ENCODE measurements at places on chromosomes 7 and 10. TPM values are rescaled to one million over a fixed set of nuclear protein-coding genes. Genes with fewer than 3 reads are reported as not detected.

The CUEDC2 gene
- 101 TPM for total RNA-seq

The AGBL3 gene
- total RNA-seq = 5.3 TPM

- no peak for DNase-seq
Observed at GRCh38 chr10:18378766-18379165, 238.5 kb downstream of the CACNB2 start.

DNA sequence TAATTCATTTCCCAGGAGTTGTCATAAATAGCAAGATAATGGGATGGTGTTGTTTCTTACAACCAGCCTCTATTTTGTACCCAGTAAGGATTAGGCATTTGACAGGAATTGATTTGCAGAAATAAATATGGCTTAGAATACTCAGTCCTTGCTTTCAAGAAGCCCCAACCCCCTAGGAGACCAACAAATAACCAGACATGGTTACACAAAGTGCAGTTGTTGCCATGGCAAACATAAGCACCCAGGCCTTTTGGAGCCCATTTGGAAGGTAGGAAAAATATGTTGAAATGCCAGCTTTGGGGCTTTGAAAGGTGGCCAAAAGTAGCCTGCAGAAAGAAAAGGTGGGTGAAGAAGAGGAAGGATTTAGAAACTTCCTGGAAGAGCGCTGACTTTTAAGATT is 397.5 kb downstream of the CDC14C start:
- DNase-seq = no peak

DNA sequence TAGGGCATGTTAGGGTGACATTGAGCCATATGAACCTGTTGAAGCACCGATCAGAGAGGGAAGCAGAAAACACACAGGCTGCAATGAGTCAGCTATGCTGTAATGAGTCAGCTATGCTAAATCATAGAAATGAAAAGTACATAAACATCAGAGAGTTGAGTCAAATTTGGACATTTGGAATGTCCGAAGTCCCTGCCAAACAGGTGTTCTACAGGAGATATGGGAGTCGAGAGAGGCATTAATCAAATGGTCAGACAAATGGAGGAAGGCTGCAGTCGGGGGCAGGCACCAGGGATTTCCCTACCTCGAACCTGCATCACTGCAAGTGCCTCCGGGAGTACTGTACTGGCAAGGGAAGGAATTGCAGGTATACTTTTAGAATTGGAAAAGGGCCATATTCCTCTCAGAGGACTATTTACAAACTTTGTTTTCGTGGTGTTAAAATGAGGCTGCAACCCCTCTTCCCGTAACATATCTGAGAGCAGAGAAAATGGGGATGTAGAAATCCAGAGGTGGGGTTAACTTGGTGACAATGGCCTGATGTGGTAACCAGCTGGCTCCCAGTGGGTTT is 8.8 kb upstream of the ZC3HAV1 start:
- no peak for DNase-seq

The SLC26A5 gene
- 0.71 TPM for total RNA-seq

DNA sequence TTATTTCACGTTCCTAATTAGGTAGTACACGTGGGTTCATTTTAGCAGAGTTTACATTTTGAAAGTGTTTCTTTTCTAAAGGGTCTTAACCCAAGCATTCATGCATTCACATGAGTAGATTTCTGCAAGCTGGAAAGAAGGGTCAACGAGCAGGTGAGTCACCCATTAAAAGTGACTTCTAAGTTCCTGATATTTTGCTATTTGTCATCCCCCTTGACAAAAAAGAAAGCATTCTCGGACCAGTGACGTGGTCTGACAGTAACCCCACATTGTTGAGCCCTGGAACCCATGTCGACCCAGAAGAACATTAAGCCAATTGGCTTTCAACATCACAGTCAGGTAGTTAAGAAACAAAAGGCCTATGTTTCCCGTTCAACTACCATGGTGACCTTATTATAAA is 49.6 kb downstream of the ABCB5 start:
- DNase-seq = no peak

The HOXA7 gene
- 6.2 TPM for total RNA-seq

The SKIDA1 gene
- total RNA-seq = 3.1 TPM

The LARP4B gene
- total RNA-seq = 85.4 TPM

GRCh38 chr7:13603661-13604060 is 385.8 kb downstream of the ETV1 start:
- no peak for DNase-seq

- DNase-seq = no peak
Observed at GRCh38 chr7:98913026-98913425, 34.7 kb downstream of the TRRAP start.

The COL13A1 gene
- 1.0 TPM for total RNA-seq

DNA sequence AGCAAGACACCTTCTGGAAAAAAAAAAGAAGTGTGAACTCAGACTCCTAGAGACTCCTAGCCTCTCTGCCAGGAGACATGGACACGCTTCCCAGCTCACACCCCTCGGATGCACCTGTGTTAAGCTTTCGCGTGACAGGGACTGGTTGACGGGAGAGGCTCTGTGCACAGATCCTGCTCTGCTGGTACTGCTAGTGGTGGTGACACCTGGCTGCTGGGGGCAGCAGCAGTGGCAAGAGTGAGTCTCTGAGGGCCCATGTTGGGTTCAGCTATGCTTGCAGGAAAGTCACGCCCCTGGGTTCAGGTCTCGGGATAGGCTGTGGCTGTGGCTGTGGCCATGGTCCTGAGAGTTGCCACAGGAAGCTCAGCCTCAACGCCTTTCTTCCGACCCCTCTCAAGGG is 81.1 kb downstream of the XRCC2 start:
- peak; percentile 26 for DNase-seq

DNA sequence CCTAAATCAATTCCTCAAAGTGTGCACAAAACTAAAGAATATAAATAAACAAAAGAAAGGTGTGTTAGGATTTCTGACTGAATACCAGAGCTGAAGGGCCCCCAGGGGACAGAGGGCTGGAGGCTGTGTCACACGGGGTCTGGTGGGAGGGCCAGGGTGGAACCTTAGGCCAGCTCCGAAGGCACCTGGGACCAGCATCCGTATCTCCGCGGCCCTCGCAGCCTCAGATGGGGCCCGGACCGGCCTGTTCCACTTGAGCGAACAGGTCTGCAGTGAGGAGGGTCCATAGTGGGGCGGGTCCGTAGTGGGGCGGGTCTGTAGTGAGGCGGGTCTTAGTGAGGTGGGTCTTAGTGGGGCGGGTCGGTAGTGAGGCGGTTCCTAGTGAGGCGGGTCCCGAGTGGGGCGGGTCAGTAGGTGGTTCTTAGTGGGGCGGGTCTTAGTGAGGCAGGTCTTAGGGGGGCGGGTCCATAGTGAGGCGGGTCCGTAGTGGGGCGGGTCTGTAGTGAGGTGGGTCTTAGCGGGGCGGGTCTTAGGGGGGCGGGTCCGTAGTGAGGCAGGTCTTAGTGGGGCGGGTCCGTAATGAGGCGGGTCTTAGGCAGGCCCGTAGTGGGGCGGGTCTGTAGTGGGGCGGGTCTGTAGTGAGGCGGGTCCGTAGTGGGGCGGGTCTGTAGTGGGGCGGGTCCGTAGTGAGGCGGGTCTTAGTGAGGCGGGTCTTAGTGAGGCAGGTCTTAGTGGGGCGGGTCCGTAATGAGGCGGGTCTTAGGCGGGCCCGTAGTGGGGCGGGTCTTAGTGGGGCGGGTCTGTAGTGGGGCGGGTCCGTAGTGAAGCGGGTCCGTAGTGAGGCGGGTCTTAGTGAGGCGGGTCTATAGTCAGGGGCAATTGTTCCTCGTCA is 15.1 kb downstream of the GPR146 start:
- peak; percentile 81 for DNase-seq

The GLUD1 gene
- 141 TPM for total RNA-seq

The MMD2 gene
- 3.7 TPM for total RNA-seq

The GSTO2 gene
- total RNA-seq = 2.1 TPM

- DNase-seq = no peak
Observed at GRCh38 chr10:77925410-77925794, 1.2 kb downstream of the DLG5 start.

- DNase-seq = no peak
Observed at GRCh38 chr10:70341016-70341415, 41.4 kb downstream of the LRRC20 start.

The CNPY1 gene
- not detected for total RNA-seq

The CARD11 gene
- 3.9 TPM for total RNA-seq

DNA sequence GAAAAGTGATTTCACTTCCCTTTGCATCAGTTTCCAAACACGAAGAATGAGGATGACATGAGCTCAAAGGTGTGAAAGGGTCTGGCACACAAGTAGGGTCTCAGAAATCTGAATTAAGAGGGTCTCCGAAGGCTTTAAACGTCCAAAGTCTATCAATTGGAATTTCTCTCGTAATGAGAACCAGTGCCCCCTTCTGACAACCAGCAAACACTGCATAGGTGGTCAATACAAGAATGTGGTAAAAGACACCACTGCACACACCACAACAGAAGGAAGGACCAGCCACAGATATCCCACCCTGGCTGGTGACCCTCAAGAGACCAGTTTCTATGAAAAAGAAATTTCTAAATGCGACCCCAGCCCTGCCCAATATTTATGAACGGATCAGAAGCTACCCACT is 78.1 kb downstream of the CALN1 start:
- no peak for DNase-seq

The GPR22 gene
- not detected for total RNA-seq

The ADIRF gene
- 599 TPM for total RNA-seq

GRCh38 chr7:20786779-20787659 is at the start of gene SP8:
Gene SP8, minus strand, starts transcription at chr7:20786886. Its CDS starts 88 bp downstream, at chr7:20786798.
- DNase-seq = no peak

The GHRHR gene
- total RNA-seq = 1.2 TPM

DNA sequence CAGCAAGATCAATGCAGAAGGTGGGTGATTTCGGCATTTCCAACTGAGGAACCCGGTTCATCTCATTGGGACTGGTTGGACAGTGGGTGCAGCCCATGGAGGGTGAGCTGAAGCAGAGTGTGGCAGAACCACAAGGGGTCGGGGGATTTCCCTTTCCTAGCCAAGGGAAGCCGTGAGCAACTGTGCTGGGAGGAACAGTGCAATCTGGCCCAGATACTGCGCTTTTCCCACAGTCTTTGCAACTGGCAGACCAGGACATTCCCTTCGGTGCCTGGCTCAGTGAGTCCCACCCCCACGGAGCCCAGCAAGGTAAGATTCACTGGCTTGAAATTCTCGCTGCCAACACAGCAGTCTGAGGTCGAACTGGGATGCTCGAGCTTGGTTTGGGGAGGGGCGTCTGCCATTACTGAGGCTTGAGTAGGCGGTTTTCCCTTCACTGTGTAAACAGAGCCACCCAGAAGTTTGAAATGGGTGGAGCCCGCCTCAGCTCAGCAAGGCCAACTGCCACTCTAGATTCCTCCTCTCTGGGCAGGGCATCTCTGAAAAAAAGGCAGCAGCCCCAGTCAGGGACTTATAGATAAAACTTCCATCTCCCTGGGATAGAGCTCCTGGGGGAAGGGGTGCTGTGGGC is 58.6 kb upstream of the SLC26A5 start:
- no peak for DNase-seq

- peak; percentile 76 for DNase-seq
Observed at GRCh38 chr10:21315645-21316220, 209.7 kb downstream of the SKIDA1 start.

GRCh38 chr10:124802313-124802675 is 675 bp downstream of the ABRAXAS2 start:
- no peak for DNase-seq

GRCh38 chr10:62000037-62000603 is 98.6 kb downstream of the ARID5B start:
- no peak for DNase-seq

The CPED1 gene
- 41.9 TPM for total RNA-seq

DNA sequence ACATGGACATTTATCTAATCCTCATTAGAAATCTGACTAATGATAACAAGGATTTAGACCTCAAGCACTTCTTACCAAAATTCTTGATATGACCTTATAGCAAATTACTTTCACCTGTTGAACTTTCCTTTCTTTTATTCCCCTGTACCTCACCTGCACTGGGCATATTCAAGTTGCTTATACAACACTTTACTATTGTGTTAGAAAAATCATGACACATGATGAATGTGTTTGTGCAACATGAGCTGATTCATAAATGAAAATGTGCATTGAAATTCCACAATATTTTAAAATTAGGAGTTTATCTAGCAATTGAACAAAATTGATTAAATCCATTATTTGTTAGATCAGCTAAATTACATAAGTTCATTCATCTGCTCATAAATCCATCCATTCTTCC is 160.6 kb downstream of the CFTR start:
- no peak for DNase-seq

Measured in sciatic nerve (tissue), 2 donors.